ENCODE measurements at places on chromosomes 3 and 15.

DNA sequence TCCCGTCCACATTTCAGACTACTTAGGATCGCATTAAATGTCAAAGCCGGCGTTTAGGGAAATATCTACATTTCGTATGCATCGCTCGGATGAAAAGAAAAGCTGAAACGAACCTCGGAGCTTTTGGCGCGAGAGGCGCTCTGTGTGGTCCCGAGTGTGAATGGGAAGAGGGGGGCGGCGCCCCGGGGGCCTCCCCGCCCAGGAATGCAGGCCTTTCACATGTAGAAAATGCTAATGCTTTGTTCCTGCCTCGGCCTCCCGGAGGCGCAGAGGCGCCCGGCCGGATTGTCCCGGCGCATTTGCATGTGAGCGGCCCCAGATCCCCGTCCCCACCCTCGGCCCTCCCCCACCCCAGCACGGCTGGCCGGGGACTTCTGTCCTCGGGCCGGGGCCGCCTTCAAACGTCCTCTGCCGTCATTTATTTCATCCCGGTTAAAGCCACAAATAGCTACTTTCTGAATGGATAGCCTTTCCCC, 37.0 kb upstream of the TRIM71 start:
- DNase-seq: no peak

DNA sequence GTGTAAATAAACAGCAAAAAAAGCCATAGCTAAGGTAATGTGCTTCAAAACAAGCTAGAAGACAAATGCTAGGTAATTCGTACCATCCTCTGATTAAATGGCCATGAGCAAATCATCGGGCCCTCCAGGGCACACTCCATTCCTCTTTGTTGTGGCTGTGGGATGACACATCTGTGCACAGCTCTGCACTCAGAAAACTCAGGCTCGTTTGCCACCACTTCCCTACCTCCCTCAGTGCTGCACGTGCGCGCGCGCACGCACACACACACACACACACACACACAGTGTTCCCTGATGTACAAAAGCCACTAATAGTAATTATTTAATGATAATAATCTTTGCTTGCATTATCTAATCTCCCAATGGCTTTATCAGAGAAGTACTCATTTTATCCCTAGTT, 336.6 kb downstream of the FEZF2 start:
- no peak for DNase-seq

DNA sequence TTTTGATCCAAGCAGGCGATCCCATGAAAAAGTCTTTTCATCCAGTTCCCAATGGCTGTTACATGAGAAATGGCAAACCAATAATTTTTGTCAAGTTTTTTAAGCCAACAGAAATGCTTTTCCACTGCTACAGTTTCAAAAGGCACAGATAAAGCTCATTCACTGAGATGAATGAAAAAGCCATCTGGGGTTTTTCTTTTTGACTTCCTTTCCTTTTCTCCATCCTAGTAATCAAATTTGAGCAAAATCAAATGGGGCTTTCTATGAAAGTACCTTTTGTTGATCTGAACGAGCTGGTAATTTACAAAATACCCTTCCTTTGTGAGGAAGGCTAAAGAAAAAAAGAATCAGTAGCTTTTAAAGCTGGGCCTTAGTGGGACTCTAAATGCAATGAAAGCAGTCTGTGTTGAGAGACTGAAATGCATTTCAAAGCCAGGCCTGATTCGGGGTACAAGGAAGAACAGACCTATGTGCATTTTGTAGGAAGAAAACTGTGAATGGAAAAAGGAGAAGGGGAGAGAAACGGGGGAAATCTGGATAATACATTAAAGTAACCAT, 185.2 kb upstream of the DNAJC19 start:
- no peak for DNase-seq

DNA sequence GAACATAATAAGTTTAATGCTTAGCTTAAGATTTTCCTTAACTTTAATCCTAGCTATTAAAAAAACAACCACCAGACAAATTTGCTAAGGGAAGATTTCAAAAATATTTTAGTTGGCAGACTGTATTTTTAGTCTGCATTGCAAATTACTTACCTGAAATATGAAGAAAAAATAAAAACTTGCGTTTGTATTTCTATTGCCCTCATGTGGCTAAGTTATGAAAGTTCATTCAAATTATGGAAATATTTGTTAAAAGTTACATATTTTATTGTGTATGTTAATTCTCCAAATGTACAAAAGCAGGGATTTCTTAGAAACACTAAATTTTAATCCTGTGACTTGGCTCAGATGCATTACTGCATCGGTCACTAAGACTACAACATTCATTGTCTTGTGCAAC, 15.0 kb downstream of the GTF2A2 start:
- DNase-seq: no peak

- DNase-seq: no peak
These were observed 89.6 kb upstream of the MYZAP start for GRCh38 chr15:57502116-57502515.

- no peak for DNase-seq
These were observed 567.5 kb upstream of the CCDC54 start for GRCh38 chr3:106809623-106810299.

- no peak for DNase-seq
These were observed 155.6 kb downstream of the SQOR start for GRCh38 chr15:45790325-45790943.

GRCh38 chr3:65939184-65939583, 99.5 kb downstream of the MAGI1 start:
- no peak for DNase-seq

- peak; percentile 70 for DNase-seq
These were observed 688 bp downstream of the SETD5 start for GRCh38 chr3:9397906-9398699.

Data from ascending aorta (tissue), 2 donors.